Heart right ventricle (tissue), 16 donors: ENCODE measurements at places on chromosomes 1 and 21.

GRCh38 chr21:24423546-24423945 lies 1183.7 kb downstream of the MRPL39 start:
- no peak for DNase-seq

DNA sequence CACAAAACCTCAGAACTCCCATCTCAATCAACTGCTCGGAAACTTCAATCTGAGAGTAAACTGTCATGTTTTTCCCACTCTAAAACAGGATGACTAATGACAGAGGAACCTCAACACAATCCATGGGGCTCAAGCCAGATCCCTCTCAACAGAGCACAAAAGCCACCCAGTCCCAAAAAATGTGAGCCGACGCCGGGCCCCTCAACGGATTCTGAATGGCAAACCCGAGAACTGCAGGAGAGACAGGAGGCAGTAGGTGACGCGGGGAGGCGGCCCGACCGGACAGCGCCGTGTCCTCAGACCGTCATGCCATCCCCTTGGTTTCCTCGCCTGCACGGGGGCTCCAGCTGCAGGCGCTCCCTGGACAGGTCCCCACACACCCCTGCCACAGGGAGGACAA lies 53.4 kb downstream of the SSBP3 start:
- DNase-seq, result no peak

DNA sequence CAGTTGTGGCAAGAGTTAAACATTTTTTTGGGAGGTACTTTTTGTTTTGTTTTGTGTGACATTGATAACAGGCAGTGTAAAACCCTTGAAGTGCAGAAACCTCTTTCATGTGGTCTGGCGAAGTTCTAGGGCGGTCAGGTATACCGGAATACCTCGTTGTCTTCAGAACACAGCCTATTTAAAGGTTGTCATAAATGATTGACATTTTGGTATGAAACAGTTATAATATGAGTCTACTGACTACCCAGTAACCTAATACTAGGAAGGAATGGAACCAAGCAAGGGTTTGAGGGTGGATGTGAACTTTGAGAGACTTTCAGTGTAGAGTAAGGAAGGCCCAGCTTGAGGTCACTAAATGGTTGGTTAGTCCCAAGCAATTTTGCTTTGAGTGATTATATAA lies 40.5 kb downstream of the PATJ start:
- no peak for DNase-seq

DNA sequence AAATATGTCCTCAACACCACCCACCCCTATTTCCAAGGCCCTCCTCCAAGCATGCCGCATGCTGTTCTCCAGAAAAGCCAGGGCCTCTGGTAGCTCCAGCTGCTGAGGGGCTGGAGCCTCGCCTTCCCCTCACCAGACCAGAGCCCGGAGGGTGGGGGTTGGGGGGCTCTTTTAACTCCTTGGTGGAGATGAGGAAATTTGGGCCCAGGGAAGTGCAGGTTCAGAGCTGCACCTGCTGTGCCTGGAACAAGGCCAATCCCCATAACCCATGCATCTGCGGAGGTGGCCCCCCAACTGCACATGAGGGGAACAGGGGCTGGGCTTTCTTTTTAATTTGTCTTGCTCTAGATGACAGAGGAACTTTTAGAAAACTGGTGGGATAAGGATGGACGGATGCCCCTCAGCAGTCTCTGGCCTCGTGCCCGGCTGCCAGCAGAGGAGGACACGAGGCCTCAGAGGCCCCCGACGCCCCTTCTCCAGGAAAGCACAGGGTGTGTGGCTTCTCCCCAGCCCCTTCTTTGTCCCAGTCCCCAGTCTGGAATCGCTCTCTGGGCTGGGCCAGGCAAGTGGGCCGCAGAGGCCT lies 550 bp upstream of the SELENON start:
- DNase-seq, result no peak
